SK-N-SH (cell line): ENCODE measurements at places on chromosomes 5 and 9. TPM values are rescaled to one million over a fixed set of nuclear protein-coding genes. Genes with fewer than 3 reads are reported as not detected.
A peak's percentile ranks its signal among the peaks of the same experiment; 100 is the strongest.

Gene PPP2R2B
- 11.4 and 11.9 TPM in 2 replicates for polyA plus RNA-seq

Gene TMEM252
- not detected in 2 replicates for polyA plus RNA-seq

Gene PDE8B
- not detected in 2 replicates for polyA plus RNA-seq

Gene PCDHGA1
- 1.2 and 1.6 TPM in 2 replicates for polyA plus RNA-seq

Gene CNTNAP3
- polyA plus RNA-seq = 0.19 and 0.20 TPM in 2 replicates

DNA sequence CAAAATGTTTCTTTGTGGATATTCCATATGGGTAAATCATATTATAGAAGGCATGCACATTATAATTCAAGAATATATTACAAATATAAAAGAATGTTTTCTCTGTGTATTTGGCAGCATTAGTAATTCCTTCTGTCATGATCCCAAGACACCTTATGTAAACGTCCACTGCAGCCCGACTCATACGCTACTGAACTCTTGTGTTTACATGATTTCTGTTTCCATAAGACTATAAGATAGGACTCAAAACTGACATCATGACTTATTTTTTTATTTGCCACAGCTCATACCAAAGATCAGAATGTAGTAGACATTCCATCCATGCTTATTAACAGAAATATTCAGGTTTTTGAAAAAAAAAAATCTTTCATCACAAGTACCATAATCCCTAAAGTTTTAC lies 234.1 kb downstream of the AP3B1 start:
- DNase-seq = no peak

DNA sequence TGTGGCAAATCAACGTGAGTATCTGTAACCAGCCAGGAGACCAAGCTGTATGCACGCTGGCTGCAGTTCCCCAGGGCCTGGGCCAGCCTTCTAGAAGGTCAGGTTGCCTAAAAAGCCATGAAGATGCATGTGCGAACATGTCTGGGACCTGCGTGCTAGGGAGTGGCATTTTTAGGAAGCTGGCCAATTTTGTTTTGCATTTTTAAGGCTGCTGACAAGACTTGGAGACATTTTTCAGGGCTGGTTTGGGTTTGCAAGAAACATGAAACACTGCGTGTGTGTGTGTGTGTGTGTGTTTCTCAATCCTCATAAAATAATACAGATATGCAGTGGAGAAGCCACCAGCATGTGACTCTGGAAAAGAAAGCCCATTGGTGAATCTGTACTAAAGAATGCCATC lies 5.1 kb downstream of the TGFBI start:
- no peak for DNase-seq

- DNase-seq = peak; percentile 27
These were observed 42.5 kb upstream of the BASP1 start for GRCh38 chr5:17174965-17175364.

GRCh38 chr5:118657576-118657975 lies 330.8 kb downstream of the DTWD2 start:
- no peak for DNase-seq

- no peak for DNase-seq
These were observed 11.9 kb downstream of the CMBL start for GRCh38 chr5:10295619-10296326.

GRCh38 chr5:1336106-1336561 lies 8.8 kb downstream of the CLPTM1L start:
- no peak for DNase-seq
